ENCODE measurements at places on chromosomes 3 and 15.

DNA sequence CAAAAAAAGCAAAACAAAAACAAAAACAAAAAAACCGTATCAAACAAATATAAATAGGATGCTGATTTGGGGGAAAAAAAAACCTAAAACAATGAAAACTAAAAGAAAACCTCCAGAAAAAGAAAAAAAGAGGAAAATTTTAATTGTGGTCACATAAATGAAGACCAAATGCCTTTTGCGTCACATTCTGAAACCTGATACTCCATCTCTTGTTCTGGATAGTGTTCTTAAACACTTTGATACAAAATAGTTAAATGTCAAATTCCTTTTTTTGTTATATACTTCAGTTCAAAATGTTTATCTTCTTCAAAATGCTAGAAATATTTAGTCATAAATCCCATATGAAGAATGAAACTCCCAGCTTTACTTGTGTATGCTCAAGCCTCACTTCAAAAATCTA is 31.0 kb downstream of the COPS2 start:
- DNase-seq = no peak

- DNase-seq = no peak
Measured at GRCh38 chr15:22870865-22871264, 32.4 kb downstream of the NIPA2 start.

DNA sequence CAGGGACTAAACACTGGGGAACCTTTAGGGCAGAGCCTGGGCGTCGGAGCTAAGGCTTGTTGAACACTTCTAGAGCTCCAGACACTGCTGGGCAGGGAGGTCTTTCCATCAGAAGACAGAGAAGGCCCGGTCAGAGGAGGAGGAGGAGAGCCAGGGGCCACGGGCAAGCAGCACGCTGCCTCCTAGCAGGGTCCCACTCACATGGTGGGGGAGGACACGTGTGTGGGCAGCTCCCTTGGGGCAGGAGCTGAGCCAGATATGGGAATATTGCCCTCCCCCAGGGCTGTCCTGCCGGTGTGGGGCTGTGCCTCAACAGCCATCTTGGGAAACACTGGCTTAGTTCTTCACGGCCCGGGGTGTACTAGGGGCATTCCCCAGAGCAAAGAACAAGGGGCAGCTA is 89.6 kb upstream of the TLE3 start:
- DNase-seq = no peak

DNA sequence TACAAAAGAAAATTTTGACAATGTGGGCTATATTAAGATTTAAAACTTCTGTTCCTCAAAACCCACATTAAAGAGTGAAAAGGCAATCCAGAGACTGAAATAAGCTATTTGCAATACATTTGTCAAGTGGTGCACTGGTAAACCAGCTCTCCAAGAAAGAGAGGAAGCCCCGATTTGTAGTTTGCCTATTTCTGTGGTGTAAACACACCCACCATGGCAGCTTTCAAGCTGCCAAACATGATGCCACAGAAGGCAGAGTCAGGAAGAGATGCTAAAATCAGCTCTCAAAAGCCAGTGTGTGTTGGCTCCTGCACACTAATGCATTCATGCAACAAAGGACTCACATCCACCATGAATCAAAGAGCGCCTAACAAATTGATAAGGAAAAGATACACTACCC is 17.5 kb downstream of the RFTN1 start:
- no peak for DNase-seq

- no peak for DNase-seq
Measured at GRCh38 chr3:184546252-184546651, 15.3 kb upstream of the EPHB3 start.
